ENCODE measurements at places on chromosomes 5 and 9. TPM values are rescaled to one million over a fixed set of nuclear protein-coding genes. Genes with fewer than 3 reads are reported as not detected.
A peak's percentile ranks its signal among the peaks of the same experiment; 100 is the strongest.

LRRC26 gene
- not detected for total RNA-seq

SLC1A1 gene
- total RNA-seq, result 20.0 TPM

SLC46A2 gene
- under 0.01 TPM for total RNA-seq

CA9 gene
- not detected for total RNA-seq

NUDT12 gene
- total RNA-seq, result 16.3 TPM

KCNV2 gene
- not detected for total RNA-seq

TMEM232 gene
- total RNA-seq, result 1.4 TPM

DNA sequence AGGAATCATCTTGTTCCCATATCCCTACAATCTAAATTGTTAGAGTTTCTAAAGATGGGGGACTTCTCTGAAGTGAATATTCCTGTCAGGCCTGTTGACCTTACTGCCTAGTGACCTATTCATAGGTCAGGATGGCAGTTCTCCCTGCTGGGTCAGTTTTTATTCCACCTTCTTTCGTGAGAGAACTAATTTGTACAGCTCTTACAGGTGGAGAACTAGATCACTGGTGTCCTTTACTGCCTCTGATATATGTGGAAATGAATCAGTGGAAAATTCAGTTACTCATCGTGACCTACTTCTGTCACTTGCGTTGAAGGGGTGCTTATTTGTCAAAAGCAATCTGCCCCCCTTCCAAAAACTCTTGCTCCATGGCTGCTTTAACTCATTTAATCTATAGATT lies 164.9 kb downstream of the CD180 start:
- no peak for DNase-seq

GRCh38 chr5:108148715-108149139 lies 233.2 kb downstream of the FBXL17 start:
- no peak for DNase-seq

DNA sequence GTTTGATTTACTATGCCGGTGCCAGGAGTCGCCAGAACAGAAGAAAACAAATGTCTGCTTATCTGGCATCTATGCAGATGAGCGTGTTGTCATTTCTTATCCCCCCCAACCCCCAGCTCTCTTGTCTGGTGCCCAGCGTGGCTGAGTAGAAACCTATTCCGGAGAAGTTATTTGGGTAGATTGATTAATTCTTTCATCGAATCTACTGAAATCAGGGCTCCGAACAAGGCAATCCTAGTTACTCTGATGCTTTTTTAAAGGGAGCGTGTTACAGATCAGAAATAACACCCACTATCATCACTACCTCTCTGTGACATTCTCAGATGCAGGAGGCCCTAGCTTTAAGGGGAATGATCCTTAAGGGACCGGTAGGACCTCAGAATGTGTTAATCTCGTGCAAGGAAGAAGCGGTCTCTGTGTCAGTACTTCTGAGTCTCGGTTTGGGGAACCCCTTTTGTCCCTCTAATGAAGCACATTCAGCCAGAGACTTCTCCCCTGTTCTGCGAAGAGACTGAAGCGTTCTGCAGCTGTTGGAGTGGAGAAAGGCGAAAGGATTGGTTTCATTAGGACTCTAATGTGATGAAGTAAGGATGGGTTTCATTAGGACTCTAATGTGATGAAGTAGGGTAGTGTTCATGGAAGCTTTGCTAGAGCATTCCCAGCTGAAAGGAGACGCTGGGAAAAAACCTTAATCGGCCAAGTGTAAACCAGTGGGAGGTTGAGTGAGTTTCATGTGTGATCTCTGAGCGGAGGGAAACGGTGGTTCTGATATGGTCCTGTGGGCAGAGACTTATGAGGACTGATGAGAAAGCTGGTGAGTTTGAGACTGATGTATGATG lies 1.5 kb downstream of the PIP5K1B start:
- no peak for DNase-seq

GRCh38 chr5:122639864-122640263 lies 135.0 kb upstream of the SNX2 start:
- peak; percentile 32 for DNase-seq

- no peak for DNase-seq
These were observed 243.3 kb upstream of the VLDLR start for GRCh38 chr9:2378266-2378665.

DNA sequence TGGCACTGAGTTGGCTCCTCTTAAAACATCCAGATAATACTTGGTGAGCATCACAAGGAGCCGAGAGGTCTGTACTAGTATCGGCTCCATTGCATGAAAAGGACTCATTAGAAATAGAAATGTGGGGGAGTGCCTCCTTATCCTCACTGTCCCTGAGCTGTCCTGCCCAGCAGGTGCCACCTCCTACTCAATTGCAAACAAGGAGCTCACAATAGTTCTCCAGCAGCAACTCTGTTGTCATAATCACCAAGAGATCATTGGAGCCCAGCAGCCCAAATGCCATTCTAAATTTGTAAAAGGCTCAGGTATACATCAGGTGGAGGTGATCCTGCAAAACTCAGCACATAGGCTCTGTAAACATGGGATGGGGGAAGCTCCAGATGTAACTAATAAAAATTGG lies 99.1 kb downstream of the PLK2 start:
- DNase-seq, result no peak

DNA sequence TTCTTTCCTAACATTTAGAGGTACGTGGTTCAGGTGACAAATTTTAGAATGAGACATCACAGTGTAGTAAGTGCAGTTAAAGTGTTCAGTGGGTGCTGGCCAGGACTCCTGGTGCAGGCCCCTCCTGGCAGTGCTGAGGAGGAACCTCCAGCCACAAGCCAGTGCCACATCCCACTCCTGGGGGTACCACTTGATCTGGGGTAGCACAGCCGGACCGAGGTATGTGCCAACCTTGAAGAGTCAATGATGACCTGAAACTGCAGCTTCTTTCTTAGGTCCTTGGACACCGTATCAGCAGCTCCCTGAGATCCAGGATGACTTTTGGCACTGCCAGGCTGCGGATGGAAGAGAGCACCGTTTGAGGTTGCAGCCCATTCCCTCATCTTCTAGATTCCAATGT lies 310.4 kb upstream of the IRX4 start:
- DNase-seq, result no peak

DNA sequence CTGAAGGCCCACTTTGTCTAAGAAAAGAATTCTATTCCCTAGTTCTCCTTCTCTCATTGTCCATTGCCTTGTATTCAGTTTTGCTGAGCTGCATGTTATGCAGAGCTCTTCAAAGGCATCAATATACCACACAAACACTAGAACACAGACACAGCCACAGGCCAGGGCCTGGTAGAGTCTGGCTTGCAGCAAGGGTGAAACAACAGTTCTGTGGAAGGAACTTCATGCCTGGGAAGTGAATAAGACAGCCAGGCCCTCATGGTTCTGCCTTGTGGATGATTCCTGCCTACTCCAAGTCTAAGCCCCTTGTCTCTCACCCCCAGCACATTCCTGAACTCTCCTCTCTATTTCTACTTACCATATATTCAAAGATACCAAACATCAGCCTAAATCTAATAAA lies 30.8 kb downstream of the KLHL3 start:
- peak; percentile 83 for DNase-seq

DNA sequence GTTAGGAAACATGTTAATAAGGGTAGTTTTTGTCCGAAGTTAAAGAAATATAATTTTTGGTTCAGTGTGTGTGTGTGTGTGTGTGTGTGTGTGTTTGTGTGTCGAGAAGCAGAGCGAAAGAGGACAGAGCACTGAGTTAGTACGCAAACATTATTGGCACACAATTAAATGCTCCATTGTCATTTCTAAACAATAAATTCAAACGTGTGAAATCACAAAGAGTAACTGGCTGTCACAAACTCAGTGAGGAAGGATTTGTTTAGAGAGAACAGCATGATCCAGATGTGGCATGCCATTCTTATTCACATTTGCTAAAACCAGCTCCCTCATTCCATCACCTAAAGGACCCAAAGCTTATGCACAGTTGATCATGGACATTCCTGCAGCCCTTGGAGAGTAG lies 970.8 kb downstream of the DTWD2 start:
- DNase-seq, result no peak

DNA sequence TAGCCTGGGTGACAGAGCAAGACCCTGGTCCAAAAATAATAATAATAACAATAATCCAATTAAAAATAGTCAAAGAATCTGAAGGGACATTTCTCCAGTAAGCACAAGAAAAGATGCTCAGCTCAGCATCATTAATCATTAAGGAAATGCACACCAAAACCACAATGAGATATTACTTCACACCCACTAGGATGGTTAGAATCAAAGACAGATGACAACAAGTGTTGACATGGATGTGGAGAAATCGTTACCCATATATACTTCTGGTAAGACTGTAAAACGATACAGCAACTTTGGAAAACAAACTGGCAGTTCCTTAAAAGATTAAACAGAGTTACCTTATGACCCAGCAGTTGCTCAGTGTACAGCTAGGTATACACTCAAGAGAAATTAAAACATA lies 5.3 kb upstream of the FANCG start:
- DNase-seq, result no peak

Measured in osteoblast (primary cell).